HT1080 (cell line): ENCODE measurements at places on chromosomes 2 and 18.
A peak's percentile ranks its signal among the peaks of the same experiment; 100 is the strongest.

GRCh38 chr2:20490300-20491181 lies 43.7 kb downstream of the RHOB start:
- no peak for DNase-seq

GRCh38 chr2:5548991-5549715 lies 143.0 kb upstream of the SOX11 start:
- peak; percentile 63 for DNase-seq

GRCh38 chr18:37327063-37327577 lies 238.5 kb downstream of the CELF4 start:
- DNase-seq: no peak

GRCh38 chr2:69639266-69639665 lies 4.3 kb downstream of the AAK1 start:
- no peak for DNase-seq

DNA sequence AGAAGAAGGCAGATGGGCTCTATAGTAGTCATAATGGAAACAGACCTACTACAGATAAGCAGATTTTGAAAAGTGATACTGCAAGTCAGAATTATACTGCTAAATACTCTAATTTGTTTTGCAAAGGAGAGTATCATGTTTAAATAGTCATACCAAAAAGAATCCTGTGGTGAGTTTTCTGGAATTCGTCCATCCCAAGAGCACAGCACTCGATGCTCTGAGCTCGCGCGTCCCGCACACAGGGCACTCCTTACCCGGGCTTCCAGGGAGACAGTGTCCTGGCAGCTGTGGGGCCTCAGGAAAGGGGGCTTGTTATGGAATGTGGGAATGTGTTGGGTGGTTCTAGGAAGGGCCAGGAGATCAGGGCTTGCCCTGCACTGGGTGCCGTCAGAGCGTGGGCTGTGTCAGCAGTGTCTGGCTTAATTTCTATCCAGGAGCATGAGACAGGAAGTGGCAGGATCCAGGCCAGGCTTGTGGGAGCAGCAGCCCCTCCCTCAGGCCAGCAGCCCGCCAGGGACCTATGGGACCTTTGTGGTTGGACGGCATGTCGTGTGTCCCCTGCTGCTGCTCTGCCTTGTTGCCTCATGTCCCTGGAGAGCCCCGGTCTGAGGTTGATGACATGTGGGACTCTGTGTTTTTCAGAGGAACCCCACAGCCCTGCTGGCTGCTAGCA lies 193.2 kb upstream of the TPO start:
- DNase-seq: no peak

DNA sequence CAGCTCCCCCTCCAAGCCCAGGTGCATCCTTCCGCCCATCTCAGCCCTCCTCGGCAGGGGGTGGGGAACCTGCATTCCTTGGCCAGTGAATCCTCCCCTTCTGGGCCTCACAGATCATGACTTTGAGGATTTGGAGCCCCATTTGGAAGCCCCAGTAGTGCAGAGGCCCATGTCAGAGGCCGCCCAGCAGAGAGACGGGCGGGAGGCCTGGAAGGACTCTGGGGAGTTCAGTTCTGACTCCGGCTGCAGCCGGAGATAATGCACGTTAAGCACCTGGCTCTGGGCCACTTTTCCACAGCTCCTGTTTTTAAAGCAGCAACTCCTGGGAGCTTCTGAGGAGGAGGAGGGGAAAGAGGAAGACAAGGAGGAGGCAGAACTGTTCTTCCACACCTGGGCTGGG lies 14.9 kb downstream of the ATOH8 start:
- DNase-seq: no peak
